ENCODE measurements at places on chromosomes 12 and 14. TPM values are rescaled to one million over a fixed set of nuclear protein-coding genes. Genes with fewer than 3 reads are reported as not detected.

The NAA30 gene
- 17.9 TPM for polyA plus RNA-seq

The IQSEC3 gene
- polyA plus RNA-seq: 0.47 TPM

The TMEM117 gene
- 11.3 TPM for polyA plus RNA-seq

The FGD4 gene
- 4.7 TPM for polyA plus RNA-seq

The CD163L1 gene
- polyA plus RNA-seq: 0.82 TPM

The MMP19 gene
- 43.8 TPM for polyA plus RNA-seq

The ABCC9 gene
- 2.0 TPM for polyA plus RNA-seq

The GAS2L3 gene
- 5.6 TPM for polyA plus RNA-seq

The SYNE3 gene
- 4.4 TPM for polyA plus RNA-seq

The RASSF9 gene
- polyA plus RNA-seq: 0.06 TPM

The C12orf76 gene
- polyA plus RNA-seq: 9.2 TPM

The ASCL1 gene
- not detected for polyA plus RNA-seq

The PRKD1 gene
- 24.5 TPM for polyA plus RNA-seq

The ENDOU gene
- polyA plus RNA-seq: 0.10 TPM

The TPH2 gene
- polyA plus RNA-seq: 0.04 TPM

The RPL36AL gene
- 272 TPM for polyA plus RNA-seq

The AGAP2 gene
- polyA plus RNA-seq: 0.06 TPM

The GPRC5D gene
- polyA plus RNA-seq: not detected

The PTPN21 gene
- polyA plus RNA-seq: 16.0 TPM

The TBX3 gene
- 42.2 TPM for polyA plus RNA-seq

The AQP2 gene
- polyA plus RNA-seq: not detected

The RNASE3 gene
- polyA plus RNA-seq: not detected

The SHMT2 gene
- 266 TPM for polyA plus RNA-seq

The TAS2R30 gene
- polyA plus RNA-seq: 0.07 TPM

The ACRBP gene
- polyA plus RNA-seq: 0.41 TPM

The PROX2 gene
- polyA plus RNA-seq: not detected

The TEX52 gene
- polyA plus RNA-seq: not detected

The ETV6 gene
- 8.7 TPM for polyA plus RNA-seq

The TAS2R31 gene
- polyA plus RNA-seq: 0.60 TPM

The APOF gene
- polyA plus RNA-seq: not detected

The HSPB8 gene
- 34.3 TPM for polyA plus RNA-seq

The FOXN4 gene
- not detected for polyA plus RNA-seq

The HVCN1 gene
- 6.9 TPM for polyA plus RNA-seq

The PLEKHD1 gene
- polyA plus RNA-seq: not detected

The ASB2 gene
- 1.6 TPM for polyA plus RNA-seq

The CDKN3 gene
- 28.9 TPM for polyA plus RNA-seq

The PLCZ1 gene
- polyA plus RNA-seq: not detected

The BEGAIN gene
- 0.48 TPM for polyA plus RNA-seq

The PEBP1 gene
- polyA plus RNA-seq: 151 TPM

The ADAM21 gene
- 0.26 TPM for polyA plus RNA-seq

The MYO1H gene
- polyA plus RNA-seq: not detected

The RND1 gene
- 0.36 TPM for polyA plus RNA-seq

The TMEM121 gene
- polyA plus RNA-seq: 1.5 TPM

The USP44 gene
- 53.9 TPM for polyA plus RNA-seq

The LPAR5 gene
- not detected for polyA plus RNA-seq

The GPR68 gene
- polyA plus RNA-seq: 0.83 TPM

The GALNT16 gene
- 1.6 TPM for polyA plus RNA-seq

The REM2 gene
- 0.06 TPM for polyA plus RNA-seq

The AHNAK2 gene
- 10.5 TPM for polyA plus RNA-seq

The NOVA1 gene
- 4.2 TPM for polyA plus RNA-seq

The LMNTD1 gene
- polyA plus RNA-seq: 0.57 TPM

The TCHP gene
- polyA plus RNA-seq: 7.6 TPM

The GLT1D1 gene
- not detected for polyA plus RNA-seq

The HAL gene
- 0.06 TPM for polyA plus RNA-seq

The VRTN gene
- not detected for polyA plus RNA-seq

The CMKLR1 gene
- 0.12 TPM for polyA plus RNA-seq

The GLI1 gene
- 9.7 TPM for polyA plus RNA-seq

Measured in AG04450 (cell line).